ENCODE measurements at places on chromosomes 3 and 15.

- no peak for DNase-seq
Measured at GRCh38 chr3:58178528-58179234, 32.1 kb downstream of the DNASE1L3 start.

- no peak for DNase-seq
Measured at GRCh38 chr3:22886439-22887068, 316.6 kb upstream of the UBE2E2 start.

DNA sequence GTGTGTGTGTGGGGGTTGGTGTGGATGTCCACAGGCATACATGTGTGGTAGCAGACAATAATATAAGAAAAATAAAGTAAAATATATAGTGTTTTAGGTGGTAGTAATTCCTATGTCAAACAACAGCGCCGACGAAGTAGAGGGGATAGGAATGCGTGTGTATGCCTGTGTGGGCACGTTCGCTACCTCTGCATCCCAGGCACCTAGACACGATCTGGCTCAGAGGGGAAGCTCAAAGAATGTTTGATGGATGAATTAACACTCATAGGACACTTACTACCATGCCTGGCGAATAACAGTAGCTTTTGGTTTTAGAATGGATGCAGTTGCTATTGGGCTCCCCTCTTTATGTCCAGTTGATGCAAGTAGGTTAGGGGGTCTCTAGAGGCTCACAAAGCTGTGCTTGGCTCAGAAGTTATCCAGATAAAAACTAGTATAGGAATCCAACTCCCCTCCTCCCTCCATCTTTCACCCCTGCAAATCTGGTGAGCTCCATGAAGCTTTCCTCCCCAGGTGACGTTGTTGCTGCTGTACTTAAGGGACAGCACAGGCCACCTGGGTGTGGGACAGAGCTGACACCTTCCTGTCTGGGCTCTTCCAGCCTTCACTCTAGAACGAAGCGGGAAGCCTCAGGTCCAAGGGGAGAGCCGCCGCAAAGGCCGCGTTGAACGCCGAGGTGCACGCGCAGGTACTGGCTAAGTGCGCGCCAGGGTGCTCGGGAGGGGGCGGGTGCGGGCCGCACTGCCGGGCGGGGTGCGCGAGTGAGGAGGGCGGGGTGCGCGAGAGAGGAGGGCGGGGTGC lies 192.6 kb upstream of the LYSMD4 start:
- peak; percentile 65 for DNase-seq

DNA sequence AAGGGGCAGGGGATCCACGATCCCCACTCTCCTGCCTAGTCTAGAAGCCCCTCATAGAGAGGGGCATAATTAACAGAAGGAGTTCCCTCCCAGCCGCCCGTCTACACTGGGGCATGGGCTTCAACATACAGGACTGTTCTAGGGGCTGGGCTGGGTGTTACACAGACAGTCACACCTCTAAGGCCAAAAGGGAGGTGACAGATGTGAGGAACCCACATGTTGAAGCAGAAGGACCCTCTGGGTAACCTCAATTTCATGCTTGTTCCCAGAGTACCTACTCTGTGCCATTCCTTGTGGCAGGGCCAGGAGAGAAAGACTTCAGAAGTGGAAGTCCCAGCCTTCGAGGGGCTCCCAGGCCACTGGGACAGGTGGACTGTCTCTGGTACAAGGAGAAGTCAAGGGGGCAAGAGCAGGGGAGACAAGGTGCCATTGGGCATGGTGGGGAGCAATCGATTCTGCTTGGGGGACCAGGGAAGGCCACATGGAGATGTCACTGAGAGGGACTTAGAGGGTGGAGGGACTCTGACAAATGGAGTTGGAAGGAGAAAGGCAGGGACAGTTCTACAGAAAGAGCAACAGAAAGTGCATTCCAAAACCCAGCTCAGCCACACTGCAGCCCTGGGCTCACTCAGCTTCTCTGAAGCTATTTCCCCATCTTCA lies 71.3 kb downstream of the CPN2 start:
- DNase-seq: peak; percentile 20

GRCh38 chr3:4472312-4472711 lies 5.2 kb upstream of the SUMF1 start:
- no peak for DNase-seq

- no peak for DNase-seq
Measured at GRCh38 chr3:10665592-10665991, 150.4 kb upstream of the SLC6A11 start.

- no peak for DNase-seq
Measured at GRCh38 chr3:138675393-138675792, 66.8 kb downstream of the FAIM start.

DNA sequence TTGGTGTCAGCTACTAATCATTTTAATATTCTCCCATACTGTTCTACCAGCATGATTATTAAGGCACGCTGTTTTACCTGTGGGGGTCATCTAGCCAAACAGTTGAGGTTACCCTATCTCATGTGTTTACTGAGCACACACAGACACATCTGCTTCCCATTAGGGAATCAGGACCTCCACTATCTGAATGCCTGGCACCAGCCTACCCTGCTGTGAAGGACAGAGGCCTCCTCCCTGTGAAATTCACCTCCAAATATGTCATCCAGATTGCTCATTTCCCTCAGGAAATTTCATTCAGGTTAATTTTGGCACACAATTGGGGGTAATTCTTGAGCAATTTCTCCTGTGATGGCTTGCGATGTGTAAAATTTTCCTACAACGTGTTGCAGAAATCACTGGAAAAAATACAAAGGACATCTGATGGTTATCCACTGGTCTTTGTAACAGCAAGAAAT lies 155.6 kb upstream of the NR2E3 start:
- DNase-seq: no peak

DNA sequence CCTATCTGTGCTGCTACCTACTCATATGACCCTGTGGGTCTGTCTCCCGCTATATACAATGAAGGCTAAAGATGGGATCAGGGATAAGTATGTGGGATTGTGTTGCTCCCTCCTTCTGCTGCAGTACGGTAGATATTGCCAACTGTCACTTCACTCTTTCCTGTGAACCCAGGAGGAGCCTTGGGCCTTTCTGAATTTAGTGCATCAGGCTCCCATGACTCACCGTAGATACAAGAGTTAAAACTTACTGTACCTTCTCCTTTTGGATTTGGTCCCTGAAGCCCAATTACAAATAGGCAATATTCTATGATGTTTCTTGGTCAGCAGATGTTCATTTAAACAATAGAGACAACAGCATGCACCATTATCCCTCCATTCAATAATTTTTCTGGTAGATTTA lies 27.4 kb downstream of the MITF start:
- DNase-seq: no peak

DNA sequence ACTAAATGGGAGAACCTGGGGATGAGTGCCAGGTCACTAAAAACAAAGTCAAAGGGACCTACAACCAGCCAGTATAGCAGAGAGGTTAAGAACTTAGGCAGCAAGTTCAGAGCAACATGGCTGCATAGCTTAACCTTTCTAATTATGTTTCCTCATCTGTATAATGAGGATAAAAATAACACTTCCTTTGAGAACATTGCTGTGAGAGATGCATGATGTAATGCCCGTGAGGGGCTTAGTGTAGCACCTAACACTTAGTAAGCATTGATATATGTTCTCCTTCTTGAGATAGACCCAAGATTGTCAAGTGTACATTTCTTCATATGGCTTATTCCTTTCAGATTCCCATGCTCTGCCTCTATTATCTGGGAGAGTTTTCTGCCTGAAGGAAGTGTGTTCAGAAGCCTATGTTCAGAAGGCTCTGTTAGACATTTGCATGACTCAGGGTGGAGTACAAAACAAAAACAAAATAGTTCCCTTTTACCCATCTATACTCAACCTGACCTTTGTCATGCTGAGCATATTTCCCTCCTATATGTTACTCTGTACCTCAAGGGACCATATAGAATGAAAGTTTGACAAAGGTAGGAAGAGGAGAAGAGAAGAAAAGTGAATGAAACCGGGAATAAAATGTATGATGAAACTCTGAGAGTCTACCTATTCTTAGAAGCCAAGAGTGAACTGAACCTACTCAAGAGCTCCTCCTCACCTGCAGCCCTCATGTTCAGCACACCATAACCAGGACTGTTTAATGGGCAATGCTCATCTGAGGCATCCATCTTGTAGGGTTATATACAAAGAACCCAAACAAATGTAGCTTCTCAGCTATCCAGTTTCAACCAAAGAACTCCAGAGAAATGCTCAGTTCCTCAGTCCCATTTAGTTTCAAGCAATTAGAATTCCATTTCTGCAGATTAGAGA lies 70.7 kb upstream of the KCNMB2 start:
- DNase-seq: no peak

DNA sequence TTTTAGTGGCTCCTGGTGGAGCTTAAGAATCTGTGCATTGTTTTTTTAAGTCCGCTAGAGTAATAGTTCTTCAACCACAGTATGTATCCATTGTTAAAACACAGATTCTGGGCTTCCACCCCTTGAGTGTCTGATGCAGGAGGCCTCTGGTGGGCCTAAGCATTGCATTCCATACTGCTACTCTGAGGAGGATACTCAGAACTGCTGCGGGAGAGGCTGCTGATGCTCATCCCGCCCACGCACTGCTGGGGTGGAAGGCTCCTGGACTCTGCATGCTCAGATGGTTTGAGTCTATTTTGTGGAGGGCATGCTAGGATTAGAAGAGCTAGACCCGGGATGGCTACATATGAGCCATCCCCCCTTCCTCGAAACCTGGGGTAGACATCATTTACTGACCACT lies 74.4 kb downstream of the THSD4 start:
- DNase-seq: peak; percentile 17

GRCh38 chr3:19769694-19770093 lies 164.3 kb downstream of the EFHB start:
- no peak for DNase-seq

GRCh38 chr15:98955331-98955730 lies 52.3 kb downstream of the PGPEP1L start:
- DNase-seq: peak; percentile 71

DNA sequence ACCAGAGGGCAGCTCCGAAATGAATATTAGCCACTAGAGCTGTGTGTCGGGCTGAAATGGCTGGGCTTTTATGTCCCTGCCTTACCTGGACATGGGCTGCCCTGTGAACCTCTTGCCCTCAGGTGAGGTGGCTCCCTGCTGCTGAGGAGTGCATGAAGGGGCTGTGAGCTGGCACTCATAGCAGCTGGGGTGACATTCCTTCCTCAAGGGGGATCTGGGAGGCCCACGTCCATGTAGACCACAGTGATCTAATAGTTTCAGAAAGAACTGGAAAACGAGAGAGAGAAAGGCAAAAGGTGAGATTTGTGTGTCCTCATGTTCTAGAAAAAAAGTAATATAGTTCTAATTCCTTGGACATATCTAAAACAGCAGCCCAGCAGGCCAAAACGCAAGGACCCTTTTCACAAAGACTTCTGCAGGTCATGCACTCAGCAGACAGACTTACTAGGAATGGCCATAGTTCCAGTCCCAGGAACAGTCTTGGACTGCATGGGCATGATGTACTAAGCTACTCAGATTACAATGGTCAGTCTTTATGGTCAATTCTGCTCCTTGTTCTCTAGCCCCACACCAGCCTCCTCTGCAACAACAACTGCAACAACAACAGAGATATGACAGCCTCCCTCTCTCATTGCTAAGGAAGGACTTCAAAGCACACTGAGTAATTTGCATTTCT lies 10.8 kb upstream of the SLC24A5 start:
- no peak for DNase-seq

GRCh38 chr15:77239882-77240608 lies 169.1 kb upstream of the TSPAN3 start:
- no peak for DNase-seq

DNA sequence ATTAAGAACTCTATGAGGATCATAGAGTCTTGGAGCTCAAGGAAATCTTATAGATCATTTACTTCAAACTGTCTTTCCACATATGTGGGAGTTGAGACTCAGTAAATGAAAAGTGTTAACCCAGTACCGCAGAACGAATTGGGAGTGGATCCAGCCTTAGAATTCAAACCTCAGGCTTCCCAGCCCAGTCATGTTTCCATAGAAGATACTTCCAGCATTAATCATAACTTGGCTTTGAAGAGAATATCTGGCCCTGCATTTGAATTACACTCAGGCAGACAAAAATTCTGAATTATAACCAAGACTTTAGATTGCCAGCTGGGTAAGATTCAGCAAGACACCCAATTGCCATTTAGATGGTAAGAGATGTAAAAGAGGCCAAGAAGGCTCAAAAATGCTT lies 972.0 kb downstream of the TUSC7 start:
- no peak for DNase-seq

DNA sequence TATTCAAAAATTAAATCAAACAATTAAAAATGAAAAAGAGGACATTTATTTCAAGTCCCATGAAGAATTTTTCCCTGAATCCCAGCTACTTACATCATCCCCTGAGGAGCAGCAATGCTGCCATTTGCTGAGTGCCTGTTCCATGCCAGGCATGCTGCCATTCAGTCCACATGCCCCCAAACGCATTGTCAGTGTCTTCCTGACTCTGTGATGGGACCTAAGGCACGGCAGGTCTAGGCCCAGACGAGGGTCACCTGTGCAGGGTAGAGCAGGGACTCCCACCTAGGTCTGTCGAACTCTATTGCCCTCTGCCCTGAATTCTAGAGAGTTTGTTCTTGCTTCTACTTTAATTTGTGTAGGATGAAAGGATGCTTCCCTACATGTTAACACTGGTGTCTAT lies 7.0 kb downstream of the PSTPIP1 start:
- no peak for DNase-seq

DNA sequence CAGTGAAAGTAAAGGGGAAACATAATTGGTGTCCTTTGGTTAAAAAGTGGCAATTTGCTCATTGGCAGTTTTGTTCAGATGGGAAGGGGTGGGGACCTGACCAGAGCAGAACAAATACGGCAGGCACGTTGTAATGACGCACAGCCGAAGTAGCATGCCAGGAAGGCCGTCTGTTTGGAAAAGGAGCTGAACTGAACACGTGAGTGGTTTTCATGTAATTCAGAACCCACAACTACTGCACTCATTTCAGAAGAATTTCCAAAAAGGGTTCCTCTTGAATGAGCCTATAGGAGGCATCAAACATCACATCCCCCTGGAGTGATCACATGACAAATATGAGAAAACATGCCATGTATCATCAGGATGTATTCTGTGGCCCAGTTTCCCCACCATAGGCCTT lies 42.9 kb upstream of the LMCD1 start:
- no peak for DNase-seq

DNA sequence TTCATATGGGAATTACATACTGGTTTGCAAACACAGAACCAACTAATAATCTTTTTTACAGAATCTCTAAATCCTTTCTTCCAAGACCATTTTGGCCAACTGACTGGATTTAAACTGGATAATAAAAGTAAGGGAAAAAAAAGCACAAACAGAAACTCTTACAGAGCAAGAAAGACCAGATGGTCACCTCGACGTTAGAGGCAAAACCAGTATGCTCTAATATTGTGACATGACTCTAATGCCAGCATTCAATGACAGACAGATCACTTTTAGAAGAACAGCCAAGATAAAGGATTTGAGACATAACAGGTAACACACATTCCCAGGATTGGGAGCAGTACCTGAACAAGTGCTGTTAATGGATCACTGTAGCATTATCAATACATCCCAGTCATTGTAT lies 50.9 kb downstream of the DHX36 start:
- no peak for DNase-seq

Measured in right forelimb (tissue), 1 donor.